BE2C (cell line): ENCODE measurements at places on chromosomes 4 and X.
A peak's percentile ranks its signal among the peaks of the same experiment; 100 is the strongest.

GRCh38 chrX:33726281-33727160 is 405.6 kb downstream of the FAM47A start:
- DNase-seq = no peak

GRCh38 chr4:114398410-114398809 is 200.2 kb upstream of the UGT8 start:
- DNase-seq = no peak

DNA sequence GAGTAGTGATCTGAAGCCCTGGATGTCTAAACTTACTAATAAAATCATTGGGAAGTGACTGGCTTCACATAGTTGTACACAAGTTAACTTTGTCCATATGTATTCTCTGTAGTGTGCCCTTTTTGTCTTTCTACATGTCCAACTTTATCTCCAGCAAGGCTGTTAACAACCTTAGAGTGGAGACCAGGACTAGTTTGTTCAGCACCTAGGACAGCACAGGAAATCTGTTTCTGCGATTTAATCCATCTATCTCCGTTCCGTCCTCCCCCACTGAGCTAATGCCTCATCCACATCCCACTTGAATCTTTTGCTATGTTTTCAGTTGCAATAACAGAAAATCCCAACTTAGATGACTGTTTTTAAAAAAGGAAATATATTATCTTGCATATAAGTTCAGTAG is 3.4 kb upstream of the ARR3 start:
- no peak for DNase-seq

GRCh38 chrX:35499071-35499862 is 298.9 kb upstream of the MAGEB16 start:
- DNase-seq = no peak

GRCh38 chr4:174930895-174931294 is 12.7 kb downstream of the ADAM29 start:
- no peak for DNase-seq

DNA sequence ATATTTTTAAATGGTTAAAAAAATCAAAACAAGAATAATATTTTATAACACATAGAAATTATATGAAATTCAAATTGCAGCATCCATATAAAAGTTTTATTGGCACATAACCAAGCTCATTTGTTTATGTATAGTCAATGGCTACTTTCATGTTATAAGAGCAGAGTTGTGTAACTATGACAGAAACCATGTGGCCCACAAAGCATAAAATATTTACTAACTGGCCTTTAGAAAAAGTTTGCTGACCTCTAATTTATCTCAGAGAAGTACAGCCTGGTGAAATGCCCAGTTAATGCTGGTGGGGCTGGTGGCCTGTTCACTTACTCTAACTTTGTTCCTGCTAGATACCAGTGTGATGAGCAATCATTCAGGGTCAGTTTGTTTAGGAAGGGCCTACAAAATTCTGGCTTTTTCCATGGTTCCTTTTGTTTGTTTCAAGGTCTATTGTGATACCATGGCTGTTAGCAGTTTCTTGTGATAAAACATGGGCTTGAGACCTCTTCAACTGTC is 104.6 kb downstream of the PPP1R2C start:
- DNase-seq = no peak

GRCh38 chrX:13078739-13079444 is 34.5 kb upstream of the FAM9C start:
- no peak for DNase-seq

GRCh38 chr4:33339762-33340161 is 2619.6 kb downstream of the PCDH7 start:
- DNase-seq = no peak

DNA sequence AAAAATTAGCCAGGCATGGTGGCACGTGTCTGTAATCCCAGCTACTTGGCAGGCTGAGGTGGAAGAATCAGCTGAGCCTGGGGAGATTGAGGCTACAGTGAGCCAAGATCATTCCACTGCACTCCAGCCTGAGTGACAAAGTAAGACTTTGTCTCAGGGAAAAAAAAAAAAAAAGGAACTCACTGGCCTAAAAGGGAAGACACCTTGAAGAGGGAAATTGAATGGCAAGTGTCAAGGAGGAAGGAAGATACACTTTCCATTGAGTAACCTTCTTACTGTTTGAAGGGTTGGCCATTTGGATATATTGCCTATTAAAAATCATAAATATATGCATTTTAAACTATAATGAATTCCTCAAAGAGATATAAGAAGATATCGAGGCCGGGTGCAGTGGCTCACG is 147.5 kb upstream of the FAM241A start:
- no peak for DNase-seq

GRCh38 chrX:18884916-18885315 is 99.0 kb downstream of the PHKA2 start:
- DNase-seq = no peak

- DNase-seq = no peak
Observed at GRCh38 chr4:158991534-158992155, 111.2 kb upstream of the RAPGEF2 start.

DNA sequence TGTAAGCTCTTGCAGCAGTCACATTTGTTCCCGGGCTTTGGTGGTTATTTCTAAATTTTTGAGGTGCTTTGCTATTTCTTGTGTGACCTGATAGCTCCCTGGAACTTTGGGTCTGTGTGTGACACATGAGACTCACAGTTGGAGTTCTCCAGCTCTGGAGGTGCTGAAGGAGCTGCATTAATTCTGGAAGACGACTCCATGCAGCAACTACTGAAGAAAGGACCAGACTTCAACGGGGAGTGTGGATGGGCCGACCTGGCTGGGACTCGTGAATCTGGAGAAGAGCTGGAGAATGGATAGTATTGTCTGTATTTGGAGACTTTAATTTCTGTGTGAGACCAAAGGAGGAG is 1.5 kb downstream of the MRFAP1 start:
- DNase-seq = no peak

DNA sequence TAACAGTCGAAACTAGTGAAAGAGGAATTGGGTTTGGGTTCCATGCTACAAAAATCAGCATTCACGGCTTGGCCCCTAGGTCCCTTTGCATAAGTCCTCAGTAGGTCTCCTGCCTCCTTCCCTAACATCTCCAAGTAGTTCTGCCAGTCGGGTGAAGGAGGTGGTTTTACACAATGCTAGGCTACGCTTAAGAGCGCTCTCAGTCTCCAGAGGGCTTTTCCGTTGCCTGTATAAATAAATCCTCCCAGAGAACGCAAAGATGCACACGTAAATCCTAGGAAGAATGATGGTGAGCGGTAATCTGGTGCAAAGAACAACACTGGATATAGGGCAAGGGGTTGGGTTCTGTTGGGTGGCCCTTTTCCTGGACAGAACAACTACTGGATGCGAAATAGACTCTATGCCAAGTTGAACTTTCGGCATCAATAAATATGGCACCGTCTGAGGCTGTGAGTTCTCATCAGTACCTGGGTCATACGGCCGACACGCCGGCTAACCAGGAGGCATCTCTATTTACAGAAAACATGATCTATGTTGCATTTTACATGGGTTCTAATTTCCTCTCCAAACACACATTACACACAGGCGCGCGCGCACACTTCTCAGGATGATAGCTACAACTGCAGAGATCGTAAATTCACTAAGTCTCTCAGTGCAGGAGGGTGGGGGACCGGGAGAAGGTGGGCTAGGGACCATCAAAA is 1.3 kb downstream of the CAMK2D start:
- peak; percentile 25 for DNase-seq

DNA sequence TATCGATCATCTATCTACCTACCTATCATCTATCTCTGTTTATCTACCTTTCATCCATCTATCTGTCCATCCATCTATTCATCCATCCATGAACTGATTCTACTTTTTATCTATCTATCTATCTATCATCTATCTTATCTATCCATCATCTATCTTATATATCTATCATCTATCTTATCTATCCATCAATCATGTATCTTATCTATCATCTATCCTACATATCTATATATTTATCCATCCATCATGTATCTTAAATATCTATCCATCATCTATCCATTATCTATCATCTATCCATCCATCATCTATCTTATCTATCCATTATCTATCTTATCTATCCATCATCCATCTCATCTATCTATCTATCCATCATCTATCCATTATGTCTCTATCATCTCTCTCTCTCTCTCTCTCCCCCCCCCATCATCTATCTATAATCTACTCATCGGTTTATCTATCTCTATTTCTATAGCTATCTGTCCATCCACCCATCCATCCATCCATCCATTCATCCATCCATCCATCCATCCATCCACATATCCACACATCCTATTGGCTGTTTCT is 20.9 kb downstream of the ARSD start:
- no peak for DNase-seq

GRCh38 chr4:93469560-93469959 is 359.0 kb upstream of the ATOH1 start:
- DNase-seq = no peak

DNA sequence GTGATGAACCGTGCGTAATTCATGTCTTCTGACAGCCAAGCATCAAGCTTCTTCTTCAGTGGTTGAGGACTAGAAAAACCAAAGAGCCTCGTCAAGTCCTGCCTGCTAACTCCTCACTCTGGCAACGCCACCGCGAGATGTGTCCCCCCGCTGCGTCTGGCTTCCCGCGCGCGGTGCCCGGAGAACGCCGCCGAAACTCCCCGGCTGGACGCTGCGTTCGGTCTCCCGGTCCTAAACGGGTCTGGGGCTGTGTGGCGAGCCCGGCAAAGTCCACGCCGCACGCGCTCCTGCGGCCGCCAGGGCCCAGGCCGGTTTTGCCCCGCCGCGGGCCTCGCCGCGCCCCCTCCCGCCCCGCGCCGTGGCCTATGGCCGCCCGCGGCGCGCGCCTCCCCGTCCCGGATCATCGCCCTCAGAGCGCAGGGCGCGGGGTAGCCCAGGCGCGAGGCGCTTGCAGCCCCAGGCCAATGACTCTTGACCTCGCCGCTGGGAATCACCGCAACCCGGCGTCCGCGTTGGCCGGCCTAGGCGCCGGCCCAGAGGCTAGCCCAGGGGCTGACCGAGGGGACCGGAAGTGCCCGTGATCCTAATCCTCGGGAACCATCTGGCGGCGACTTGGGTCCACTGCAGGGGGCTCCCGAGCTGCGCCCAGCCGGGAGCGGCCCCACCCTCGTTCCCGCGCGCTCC is at the start of gene AADAT:
Gene AADAT (minus strand): TSS at position 289 of the 684 bp plus-strand sequence. CDS start 266 bp downstream, at position 23.
- DNase-seq = peak; percentile 89

GRCh38 chrX:4787971-4788370 is 1074.5 kb upstream of the PRKX start:
- DNase-seq = no peak

DNA sequence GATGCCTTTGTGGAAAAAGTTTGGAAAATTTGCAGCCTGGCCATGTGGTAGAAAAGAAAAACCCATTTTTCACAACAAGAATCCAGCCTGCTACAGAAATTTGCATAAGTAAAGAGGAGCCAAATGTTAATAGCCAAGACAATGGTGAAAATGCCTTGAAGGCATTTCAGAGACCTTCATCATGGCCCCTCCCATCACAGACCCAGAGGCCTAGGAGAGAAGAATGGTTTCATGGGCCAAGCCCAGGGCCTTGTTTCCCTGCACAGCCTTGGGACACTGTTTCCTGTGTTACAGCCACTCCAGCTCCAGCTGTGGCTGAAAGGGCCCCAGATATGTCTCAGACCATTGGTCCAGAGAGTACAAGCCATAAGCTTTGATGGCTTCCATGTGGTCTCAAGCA is 101.4 kb upstream of the LINC00632 start:
- no peak for DNase-seq

GRCh38 chr4:168685136-168685809 is 188.4 kb downstream of the PALLD start:
- no peak for DNase-seq

- DNase-seq = no peak
Observed at GRCh38 chrX:13059637-13060499, 15.4 kb upstream of the FAM9C start.

GRCh38 chrX:24485976-24486680 is 21.0 kb downstream of the PDK3 start:
- DNase-seq = peak; percentile 40

- DNase-seq = no peak
Observed at GRCh38 chrX:148298737-148299136, 201.7 kb upstream of the AFF2 start.

- no peak for DNase-seq
Observed at GRCh38 chr4:172011196-172011595, 198.0 kb downstream of the GALNTL6 start.
